ENCODE measurements at places on chromosomes 3 and 15.
A peak's percentile ranks its signal among the peaks of the same experiment; 100 is the strongest.

GRCh38 chr3:142857056-142857455 is 31.8 kb downstream of the PCOLCE2 start:
- DNase-seq: no peak

- DNase-seq: no peak
Observed at GRCh38 chr3:103794656-103795055, 1359.8 kb downstream of the ZPLD1 start.

DNA sequence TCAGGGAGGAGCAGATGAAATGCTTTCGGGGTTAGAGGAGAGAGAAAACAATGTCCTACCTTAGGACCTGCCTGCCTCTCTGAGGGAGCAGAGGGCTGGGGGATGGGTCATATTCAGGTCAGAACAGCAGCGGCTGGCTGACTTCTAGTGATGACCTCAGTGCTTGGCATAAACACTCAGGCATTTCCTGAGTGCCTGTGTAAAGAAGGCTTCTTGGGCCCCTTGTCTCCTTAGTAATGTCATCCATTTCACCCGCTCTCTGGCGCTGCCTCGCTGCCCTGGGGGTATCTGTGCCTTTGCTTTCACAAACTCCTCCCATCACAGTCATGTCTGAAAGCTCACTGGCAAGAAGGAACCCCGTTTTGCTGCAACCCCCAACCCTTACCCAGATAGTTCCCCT is 82.9 kb upstream of the GSK3B start:
- DNase-seq: no peak

GRCh38 chr3:134883697-134884385 is 88.8 kb downstream of the EPHB1 start:
- no peak for DNase-seq

DNA sequence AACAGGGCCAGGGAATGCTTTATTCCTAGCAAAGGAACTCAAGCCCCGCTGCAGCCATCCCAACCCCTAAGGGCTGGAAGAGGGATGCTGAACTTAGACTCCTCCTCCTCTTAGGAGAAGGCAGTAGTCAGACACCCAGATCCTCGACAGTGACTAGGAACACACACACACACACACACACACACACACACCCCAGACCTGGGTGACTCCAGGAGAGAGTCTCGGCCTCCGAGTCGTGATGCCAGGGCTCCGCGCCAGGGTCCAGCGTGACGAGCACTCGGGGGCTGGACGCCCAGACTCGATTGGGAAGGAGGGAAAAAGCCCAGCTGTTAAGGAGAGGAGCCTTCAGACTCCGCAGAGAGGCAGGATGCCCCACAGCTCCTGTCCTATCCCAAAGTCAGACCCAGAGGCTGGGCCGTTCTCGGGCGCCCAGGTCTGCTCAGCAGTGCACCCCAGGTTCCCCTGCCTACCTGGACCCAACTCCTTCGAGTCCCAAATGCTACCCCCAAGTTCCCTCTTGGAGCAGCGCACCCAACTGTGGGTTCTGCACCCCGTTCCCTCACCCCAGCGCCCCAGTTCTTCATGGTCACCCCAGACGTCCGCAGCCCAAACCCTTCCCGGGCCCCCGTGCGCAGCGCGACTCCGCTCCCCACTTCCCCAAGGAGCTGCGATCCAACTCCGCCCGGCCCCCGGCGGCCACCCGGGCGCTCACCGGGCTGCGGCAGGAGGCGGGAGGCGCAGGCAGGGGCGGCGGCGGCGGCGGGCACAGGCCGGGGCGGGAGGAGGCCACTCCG is 421 bp downstream of the BMF start:
- no peak for DNase-seq

DNA sequence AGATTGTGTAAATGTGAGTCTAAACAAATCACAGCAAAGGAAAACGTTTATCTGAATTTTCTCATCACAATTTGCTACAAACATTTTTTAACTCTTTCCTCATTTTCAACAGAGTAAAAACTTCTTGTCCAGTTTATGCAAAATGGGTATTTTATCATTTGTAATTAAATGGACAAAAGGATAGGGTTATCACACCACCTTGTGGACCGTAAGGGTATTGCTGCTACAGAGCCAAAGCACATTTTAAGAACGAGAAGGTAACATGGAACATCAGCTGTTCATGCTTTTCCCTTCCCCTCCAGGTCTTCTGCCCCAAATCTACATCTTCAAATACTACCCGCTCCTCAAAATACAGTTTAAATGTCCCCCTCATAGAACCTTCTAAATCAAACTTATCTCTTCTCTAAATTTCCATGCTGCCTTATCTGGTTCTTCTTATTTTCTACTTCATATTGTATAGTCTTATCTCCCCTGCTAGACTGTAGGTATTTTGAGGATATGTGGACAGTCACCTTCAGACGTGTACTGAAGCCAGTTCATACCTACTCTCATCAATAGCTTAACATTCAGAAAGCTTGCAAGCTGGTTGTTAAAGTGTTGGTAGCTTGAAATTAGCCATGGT is 12.8 kb upstream of the SETMAR start:
- peak; percentile 7 for DNase-seq

DNA sequence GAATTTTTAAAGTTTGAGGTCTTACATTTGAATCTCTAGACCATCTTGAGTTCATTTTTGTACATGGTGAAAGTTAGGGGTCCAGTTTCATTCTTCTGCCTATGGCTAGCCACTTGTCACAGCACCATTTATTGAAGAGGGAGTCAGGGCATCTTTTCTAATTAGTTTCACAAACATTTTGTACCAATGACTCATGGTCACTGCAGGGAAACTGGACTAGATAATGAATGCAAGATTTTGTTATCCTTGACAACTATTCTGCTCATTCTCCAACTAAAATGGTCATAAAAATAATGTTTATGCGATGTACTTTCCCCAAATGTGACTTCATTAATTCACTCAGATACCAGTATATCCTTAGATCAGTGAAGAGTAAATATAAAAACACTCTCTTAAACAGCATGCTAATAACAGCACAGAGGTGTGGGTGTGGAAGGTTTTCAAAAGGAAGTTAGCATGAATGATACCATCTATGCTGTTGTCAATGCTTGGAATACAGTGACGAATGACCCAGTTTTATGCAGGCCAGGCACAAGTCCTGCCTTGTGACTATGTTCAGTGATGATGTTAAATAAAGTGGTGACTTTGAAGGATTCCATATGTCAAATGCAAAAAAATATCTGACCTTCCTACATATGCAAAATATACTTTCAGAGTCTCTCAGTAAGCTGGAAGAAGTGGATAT is 314.9 kb upstream of the TMCO5A start:
- no peak for DNase-seq

GRCh38 chr15:44710236-44711095 is 657 bp downstream of the PATL2 start:
- DNase-seq: peak; percentile 90

DNA sequence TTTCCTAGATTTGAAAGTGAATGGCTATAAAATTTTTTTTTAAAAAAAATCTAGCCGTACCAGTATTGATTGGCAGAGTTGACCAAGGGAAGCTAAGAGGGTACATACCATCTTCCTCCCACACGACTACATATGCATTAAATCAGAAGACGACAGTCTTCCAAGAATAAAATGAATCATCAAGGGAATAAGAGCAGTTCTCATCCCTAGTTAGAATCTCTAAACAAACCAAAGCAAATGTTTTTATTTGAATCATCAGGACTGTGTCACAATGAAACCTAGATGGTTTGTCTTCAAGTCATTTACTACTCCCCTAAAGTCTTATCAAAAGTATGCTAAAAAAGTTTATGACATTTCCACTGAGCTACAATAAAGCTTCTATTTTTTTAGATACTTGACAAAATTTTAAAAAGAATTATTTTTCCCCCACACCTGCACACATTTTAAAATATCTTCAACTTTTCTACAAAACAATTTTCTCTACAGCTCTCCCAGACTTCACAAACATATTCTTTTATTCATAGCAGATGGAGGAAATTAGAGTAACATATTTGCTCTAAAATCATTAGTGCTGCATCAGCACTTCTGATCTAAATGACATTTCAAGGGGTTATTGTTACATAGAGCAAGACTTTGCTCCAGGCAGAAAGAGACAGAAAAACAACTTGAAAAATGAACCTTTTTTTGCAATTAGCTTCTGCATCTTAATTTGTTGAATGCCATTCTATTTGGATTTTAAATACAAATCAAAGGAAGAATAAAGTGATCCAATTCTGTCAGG is 547.1 kb downstream of the FHIT start:
- DNase-seq: no peak

DNA sequence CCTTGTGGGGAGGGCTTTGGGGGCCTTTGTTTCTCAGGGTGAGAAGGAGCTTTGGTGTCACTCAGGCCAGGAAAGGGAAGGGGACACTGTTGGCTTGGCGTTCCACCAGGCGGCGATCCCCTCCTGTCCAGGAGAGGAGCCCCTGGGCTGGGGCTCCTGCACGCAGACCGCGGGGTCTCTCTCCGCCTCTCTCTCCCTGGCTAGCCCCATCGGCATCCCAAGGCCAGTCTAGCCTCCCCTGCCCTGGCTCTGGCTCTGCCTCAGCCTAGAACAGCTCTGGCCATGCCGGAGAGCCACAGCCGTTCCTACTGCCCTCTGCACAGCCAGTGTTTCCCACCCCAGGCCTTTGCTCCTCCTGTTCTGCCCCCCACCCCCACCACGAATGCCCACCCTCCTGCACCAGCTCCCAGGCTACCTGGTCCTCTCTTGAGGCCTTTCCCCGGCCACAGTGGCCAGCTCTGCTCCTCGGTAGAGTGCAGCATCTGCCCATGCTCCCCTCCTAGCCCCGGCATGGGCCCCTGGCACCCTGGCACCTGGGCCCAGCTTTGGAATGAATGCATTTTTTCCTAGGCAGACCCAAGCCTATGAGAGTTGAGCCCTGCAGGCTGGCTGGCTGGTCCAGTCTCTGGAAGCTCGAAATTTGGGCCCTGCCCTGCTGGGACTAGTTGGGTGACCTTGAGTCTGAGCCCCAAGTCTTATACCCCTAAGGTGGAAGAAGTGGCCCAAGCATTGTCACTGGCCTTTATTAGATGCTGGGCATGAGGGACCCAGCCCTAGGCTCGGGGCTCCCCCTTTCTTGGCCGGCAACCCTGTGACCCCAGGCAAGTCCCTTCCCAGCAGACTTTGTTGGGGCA is 2.4 kb downstream of the PLXNA1 start:
- no peak for DNase-seq

- no peak for DNase-seq
Observed at GRCh38 chr15:36896949-36897348, 203.4 kb downstream of the MEIS2 start.

GRCh38 chr3:105402287-105402801 is 35.6 kb downstream of the ALCAM start:
- no peak for DNase-seq

DNA sequence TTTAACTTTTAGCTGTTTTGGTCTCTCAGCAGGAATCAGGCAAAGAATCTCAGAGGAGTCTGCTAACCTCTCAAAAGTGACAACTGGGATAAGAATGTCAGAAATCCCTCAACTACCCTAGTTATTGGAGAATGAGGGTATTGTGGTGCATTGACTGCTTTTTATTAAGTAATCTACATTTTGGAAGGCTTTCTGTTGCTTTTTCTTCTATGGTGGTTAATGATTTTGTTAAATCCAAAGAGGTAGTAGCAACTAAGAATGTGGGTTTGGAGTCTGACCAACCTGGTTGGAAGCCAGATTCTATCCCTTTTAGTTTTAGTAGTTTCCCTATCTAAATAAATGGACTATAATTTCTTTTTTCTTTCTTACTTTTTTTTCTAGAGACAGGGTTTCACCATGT is 94.7 kb upstream of the RNF7 start:
- DNase-seq: no peak

GRCh38 chr3:71511446-71511845 is 72.1 kb downstream of the FOXP1 start:
- peak; percentile 45 for DNase-seq

- no peak for DNase-seq
Observed at GRCh38 chr3:118809696-118810498, 224.7 kb downstream of the IGSF11 start.

DNA sequence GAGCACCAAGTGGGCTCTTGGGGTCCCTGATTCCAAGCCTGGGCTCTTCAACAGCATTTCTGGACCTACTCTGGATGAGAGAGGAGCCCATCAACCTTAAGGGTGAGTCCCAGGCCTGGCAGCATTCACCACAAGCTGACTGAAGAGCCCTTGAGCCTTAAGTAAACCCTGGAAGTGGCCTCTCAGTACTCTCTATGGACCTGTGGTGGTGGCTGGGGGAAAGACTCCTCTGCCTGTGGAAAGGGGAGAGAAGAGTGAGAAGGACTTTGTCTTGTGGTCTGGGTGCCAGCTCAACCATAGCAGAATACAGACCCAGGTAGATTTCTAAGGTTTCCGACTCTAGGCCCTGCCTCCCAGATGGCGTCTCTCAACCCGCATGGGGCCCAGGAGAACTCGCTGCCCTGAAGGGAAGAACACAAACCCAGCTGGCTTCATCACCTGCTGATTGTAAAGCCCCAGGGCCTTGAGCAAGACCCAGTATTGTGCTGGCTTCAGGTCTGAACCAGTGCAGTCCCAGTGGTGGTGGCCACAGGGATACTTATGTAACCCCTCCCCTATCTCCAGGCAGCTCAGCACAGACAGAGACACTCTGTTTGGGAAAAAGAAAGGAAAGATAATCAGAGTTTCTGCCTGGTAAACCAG is 71.4 kb downstream of the TFDP2 start:
- no peak for DNase-seq

- DNase-seq: no peak
Observed at GRCh38 chr3:141699897-141700296, 38.2 kb upstream of the RNF7 start.

- DNase-seq: no peak
Observed at GRCh38 chr3:184260724-184261269, 556 bp downstream of the CAMK2N2 start.

DNA sequence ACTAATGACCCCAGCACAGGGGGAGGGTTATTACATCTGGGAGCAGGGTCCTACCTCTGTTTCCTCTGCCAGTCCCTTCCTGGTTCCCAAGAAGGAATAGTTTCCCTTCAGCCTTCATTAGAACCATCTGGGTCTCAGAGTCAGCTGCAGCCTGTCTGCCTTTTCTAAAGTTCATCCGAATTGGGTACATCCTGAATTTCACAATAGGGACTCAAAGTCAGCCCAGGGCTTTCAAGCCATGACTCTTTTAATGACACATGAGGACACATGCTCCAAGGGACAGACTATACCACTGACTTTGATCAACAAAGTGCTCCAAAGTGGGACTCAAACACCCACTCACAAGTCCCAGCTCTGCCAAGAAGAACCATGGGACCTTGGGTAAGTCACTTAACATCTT is 12.7 kb upstream of the CRABP1 start:
- DNase-seq: peak; percentile 66

GRCh38 chr3:41920406-41920965 is 41.4 kb downstream of the ULK4 start:
- no peak for DNase-seq

- DNase-seq: no peak
Observed at GRCh38 chr3:129415378-129415777, 13.1 kb downstream of the EFCAB12 start.

DNA sequence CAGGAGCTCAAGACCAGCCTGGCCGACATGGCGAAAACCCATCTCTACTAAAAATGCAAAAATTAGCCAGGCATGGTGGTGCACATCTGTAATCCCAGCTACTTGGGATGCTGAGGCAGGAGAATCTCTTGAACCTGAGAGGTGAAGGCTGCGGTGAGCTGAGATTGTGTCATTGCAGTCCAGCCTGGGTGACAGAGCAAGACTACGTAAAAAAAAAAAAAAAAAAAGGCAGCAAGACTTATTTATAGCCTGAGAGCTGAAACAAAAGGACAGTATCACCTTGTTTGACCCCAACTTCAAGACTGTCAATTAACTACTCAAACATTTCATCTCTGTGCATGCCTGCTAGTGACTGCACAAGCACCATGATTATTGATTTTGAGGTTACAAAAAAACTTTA is 478.9 kb upstream of the GBE1 start:
- DNase-seq: no peak
